ENCODE measurements at places on chromosomes 1 and 21. TPM values are rescaled to one million over a fixed set of nuclear protein-coding genes. Genes with fewer than 3 reads are reported as not detected.

U2AF1 gene
- 21.2 TPM for total RNA-seq

DNA sequence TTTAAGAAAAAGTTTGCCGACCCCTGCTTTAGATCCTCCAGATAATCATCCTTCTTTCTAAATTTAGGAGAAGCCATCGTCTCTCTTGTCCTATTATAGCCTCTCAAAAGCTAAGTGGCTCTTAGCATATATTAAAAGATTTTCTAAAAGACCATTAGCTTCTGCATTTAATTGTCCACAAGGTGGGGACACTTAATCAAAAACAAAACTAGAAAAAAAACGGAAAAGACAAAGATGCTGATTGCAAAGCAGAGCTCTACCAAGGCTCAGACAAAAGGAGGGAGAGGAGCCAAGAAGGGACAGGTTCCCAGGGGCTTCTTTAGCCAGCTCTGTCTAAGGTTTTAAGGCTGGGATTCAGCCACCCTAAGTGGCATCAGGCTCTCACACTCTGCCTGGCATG is 128.3 kb upstream of the HMGB4 start:
- DNase-seq = no peak

GRCh38 chr21:35749904-35750303 is 310.4 kb downstream of the SETD4 start:
- DNase-seq = no peak

DNA sequence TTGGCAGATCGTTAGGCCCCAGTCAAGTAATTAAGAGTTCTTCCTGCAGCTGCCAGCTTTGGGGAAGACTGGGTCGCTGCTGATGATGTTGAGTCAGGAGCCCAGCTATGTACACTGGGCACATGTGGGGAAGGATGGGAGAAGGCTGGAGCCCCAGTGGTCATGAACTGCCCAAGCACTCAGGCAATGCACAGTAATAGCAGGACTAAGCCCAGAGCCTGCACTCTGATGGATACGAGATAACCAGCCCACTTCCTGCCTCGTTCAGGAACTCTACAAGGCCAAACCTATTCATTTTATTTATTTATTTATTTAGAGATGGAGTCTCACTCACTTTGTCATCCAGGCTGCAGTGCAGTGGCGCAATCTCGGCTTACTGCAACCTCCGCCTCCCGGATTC is 81.1 kb upstream of the BTG3 start:
- no peak for DNase-seq

DNA sequence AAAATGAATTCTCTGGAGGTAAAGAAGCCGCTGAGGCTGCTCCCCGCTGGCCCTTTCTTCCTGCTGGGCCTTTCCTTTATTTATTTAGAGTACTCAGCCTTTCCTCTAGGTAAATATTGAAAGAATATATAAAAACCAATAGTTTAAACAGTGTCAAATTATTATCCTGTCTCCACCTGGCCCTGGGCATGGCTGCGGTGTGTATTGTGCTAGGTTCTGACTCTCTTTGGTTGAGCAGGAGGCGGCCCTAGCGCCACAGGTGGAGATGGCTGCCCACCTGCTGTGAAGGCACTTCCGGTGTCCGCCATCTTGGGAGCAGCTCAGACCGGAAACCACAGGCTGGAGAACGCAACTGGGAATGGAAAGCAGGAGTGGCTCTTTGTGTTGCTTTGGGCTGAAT is 29.0 kb upstream of the CLDN14 start:
- no peak for DNase-seq
